Activated naive CD8-positive, alpha-beta T cell treated with anti-CD3 and anti-CD28 coated beads for 36 hours (primary cell): ENCODE measurements at places on chromosomes 16 and 17. TPM values are rescaled to one million over a fixed set of nuclear protein-coding genes. Genes with fewer than 3 reads are reported as not detected.

The CACNG1 gene
- total RNA-seq: not detected

The P4HB gene
- 405 TPM for total RNA-seq

The KCNG4 gene
- total RNA-seq: not detected

The TTYH2 gene
- total RNA-seq: 6.5 TPM

The NUBP1 gene
- total RNA-seq: 26.7 TPM

The TMEM220 gene
- total RNA-seq: 2.5 TPM
